Skin of body (tissue), 3 donors: ENCODE measurements at places on chromosomes 1 and 21. TPM values are rescaled to one million over a fixed set of nuclear protein-coding genes. Genes with fewer than 3 reads are reported as not detected.
A peak's percentile ranks its signal among the peaks of the same experiment; 100 is the strongest.

DNA sequence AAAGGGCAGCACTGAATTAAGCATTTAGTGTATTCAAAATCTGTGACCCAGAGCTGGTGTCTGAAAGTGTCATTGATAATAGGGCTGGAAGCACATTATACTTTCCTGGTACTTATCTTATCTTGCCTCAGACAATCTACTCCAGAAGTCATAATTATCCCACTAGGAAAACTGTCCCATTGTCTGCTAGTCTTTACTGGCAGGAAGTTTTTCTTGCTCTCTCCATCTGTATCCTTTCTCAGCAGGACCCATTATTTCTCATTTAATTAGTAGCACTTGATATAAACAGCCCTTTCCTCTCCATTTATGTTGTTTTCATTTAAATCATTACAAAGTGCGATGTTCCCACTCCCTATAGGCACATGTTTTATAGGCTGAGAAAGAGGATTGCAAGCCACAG is 36.5 kb upstream of the BARHL2 start:
- DNase-seq: no peak

DNA sequence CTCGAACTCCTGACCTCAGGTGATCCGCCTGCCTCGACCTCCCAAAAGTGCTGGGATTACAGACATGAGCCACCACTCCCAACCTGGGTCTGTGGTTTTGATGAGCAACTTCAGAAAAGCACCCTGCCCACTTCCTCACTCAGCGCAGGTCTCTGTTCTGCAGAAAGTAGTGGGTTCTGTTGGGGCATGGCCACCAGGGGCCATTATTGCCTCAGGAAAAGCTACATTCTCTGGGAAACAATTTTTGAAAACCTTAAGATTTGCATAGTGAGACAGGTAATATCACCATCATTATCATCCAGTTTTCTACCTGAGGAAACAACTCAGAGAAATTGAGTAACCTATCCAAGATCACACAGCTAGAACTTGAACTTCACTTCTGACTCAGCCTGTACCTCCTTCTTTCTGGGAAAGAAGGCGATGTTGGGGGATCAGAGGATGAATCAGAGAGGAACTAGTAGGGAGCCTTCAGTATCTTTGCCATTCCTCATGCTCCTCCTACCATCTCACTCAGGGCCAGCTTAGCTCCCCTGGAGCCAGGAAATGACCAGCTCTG is 7.1 kb upstream of the NES start:
- DNase-seq: no peak

DNA sequence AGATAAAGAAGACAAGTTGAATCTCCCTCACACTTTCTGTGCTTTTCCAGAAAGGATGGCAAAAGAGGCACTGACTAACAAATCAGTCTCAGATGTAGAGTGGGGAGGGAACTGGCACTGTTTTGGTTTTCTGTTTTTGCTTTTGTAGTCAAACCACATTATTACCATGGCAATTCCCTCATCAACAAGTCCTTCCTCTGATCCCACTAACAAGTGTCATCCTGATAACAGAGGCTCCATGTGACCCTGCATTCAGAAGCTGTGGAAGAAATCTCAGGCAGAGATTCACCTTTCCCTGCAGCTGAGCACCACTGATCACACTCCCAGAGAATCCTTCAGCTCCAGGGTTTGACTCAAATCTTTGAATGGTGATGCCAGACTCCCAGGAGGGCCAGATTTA is 203.4 kb downstream of the TNR start:
- DNase-seq: no peak

DNA sequence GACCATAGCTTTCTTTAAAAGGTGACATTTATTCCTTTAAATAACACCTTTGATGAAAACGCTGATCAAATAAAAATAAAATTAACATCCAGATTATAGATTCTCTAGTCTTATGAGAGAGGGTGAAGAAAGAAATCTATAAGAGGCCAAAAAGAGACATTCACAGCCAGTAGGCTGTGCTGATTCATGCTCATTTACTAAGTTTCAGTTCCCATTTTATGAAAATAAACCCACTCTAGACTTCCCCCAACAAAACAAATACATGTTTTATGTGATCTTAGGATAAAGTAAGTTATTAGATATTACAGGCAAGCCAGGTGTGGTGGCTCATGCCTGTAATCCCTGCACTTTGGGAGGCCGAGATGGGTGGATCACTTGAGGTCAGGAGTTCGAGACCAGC is 21.1 kb downstream of the ESRRG start:
- DNase-seq: no peak

- no peak for DNase-seq
Observed at GRCh38 chr1:75310067-75310466, 175.9 kb downstream of the LHX8 start.

- DNase-seq: no peak
Observed at GRCh38 chr1:31765041-31765467, 914 bp upstream of the ADGRB2 start.

GRCh38 chr1:26469558-26469957 is 2.7 kb upstream of the HMGN2 start:
- DNase-seq: no peak

DNA sequence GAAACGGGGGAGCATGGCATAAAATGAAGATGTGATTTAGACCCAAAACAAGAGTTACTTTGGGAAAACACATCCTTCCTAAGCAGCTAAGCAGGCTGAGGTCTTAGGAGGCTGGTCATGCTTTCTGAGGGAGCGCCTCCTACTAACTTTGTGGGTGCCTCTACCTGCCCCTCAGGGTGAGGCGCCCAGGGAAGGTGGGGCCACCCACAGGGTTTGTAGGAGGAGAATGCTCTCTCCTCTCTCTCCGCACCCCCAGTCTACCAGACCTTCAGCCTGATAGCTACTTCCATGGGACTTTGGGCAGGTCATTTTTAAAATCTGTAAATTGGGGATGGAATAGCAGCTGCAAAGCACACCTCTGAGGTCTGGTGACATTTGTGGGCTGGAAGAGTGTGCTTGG is 23.8 kb downstream of the SLC27A3 start:
- no peak for DNase-seq

DNA sequence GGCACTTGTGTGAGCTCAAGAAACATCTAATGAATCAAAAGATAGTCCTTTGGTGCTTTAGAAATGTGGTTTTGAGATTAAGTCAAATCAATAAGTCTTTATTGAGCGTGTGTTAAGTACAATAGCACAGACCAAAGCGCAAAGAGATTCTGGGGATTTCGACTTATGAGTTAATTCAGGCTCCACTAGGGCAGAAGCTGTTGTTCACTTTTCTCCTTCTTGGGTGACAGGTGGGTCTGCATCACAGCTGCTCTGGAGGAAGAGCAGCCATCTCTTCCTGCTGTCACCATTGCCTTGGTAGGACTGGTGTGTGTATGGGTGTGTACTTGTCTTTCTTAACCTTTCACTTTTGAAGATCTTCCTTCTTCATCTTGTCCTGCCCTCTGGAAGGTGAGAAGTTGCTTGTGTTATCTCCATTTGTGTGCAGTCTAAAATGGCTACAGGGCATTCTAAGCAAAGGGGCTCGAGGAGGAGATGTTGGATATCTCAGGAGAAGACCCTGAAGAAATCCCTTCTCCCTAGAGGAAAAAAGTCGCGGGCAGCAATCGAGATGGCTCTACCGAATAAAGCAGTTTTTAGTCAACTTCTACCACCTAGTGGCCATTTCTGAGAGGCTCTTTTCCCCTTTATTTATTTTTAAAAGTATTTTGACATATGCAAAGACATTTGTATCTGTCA is 22.9 kb upstream of the DISC1 start:
- DNase-seq: peak; percentile 29

- peak; percentile 29 for DNase-seq
Observed at GRCh38 chr1:205141236-205142101, 19.7 kb upstream of the RBBP5 start.

DNA sequence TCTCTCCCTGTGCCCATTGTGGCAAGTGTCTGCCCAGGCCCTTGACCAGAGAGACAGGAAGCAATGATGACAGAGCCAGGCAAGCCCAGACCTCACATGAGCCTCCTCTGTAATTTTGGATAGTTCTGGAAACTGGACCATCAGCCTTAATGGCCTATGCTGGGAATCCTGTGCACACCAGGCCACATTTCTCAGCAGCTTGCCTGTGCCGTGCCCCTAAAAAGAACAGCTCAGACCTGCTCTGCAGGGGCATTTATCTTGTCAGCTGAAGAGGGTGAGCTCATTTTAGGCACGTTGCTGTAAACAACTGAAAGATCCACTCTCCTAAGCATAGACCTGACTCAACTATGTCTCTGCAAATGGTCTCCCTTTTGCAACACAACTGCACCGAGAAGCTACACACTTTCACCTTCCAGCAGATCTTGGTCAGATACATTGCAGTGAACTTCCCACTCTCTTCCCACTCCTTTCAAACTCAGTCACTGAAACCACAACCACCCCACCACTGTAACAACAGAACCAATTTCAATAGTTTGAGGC is 53.5 kb upstream of the BACH1 start:
- DNase-seq: no peak

Gene JAK1
- total RNA-seq: 74.3 TPM

Gene PRAMEF15
- total RNA-seq: not detected

Gene OR2T1
- total RNA-seq: not detected

Gene CNR2
- 0.10 TPM for total RNA-seq

Gene SYTL1
- 22.7 TPM for total RNA-seq

Gene GRHL3
- total RNA-seq: 35.8 TPM

Gene COL6A2
- total RNA-seq: 871 TPM
